NCI-H460 (cell line): ENCODE measurements at places on chromosomes 4 and X. TPM values are rescaled to one million over a fixed set of nuclear protein-coding genes. Genes with fewer than 3 reads are reported as not detected.

DNA sequence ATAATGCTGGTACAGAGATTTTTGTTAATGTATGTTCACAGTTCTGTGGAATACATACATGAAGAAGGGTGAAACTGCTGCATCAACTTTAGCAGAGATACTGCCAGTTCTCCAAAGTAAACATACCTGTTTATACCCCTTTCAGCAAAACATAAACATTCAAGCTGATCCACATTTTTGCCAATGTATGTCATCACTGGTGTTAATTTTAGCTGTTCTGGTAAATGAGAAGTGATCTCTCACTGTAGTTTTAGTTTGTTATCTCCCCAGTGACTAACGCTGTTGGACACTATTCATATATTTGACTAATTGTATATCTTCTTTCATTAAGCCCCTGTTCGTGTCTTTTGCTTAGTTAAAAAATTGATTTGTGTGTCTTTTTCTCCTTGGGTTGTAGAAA, 82.0 kb downstream of the HAUS3 start:
- no peak for DNase-seq

The USP26 gene
- total RNA-seq: not detected in 2 replicates

DNA sequence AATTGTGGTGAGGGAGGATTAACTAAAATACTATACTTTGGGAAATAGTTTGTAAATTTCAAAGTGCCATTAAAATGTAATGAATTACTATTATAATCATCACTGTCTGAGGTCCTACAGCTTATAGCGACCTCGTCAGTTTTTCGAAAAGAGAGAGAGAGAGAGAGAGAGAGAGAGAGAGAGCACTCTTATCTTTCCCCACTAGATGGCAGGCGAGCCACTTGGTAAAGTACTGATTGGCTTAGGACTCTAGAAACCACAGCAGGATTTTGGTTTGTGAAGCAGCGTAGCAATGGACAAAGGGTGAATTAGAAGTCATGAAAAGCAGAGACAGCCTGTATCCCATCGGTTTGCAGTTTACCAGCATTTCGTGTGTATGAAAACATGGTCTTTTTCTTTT, 52.5 kb downstream of the LINC00632 start:
- DNase-seq: peak; percentile 72

The INTU gene
- total RNA-seq: 3.2 and 3.4 TPM in 2 replicates

- DNase-seq: no peak
Observed at GRCh38 chr4:131488772-131489171, 1660.3 kb upstream of the PCDH10 start.

- no peak for DNase-seq
Observed at GRCh38 chrX:134679221-134679620, 20.9 kb upstream of the PLAC1 start.

DNA sequence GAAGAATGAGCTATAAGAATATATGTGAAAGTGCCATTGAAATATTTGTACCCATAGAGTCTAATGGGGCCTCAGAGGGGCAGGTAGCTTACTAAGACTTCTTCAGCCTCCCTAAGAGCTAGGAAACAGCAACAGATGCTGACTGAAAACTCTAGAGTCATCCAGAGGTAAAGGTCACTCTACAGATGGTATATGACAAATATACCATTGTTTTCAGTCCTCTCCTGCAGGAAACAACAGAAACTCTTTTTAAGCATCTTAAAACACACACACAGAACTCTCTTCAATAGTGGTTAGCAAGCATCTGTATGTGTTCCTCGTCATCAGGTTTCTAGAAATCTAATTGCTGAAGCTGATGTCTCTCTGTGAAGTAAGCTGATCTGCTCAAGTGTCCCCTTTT, 313.8 kb upstream of the GATB start:
- DNase-seq: no peak

DNA sequence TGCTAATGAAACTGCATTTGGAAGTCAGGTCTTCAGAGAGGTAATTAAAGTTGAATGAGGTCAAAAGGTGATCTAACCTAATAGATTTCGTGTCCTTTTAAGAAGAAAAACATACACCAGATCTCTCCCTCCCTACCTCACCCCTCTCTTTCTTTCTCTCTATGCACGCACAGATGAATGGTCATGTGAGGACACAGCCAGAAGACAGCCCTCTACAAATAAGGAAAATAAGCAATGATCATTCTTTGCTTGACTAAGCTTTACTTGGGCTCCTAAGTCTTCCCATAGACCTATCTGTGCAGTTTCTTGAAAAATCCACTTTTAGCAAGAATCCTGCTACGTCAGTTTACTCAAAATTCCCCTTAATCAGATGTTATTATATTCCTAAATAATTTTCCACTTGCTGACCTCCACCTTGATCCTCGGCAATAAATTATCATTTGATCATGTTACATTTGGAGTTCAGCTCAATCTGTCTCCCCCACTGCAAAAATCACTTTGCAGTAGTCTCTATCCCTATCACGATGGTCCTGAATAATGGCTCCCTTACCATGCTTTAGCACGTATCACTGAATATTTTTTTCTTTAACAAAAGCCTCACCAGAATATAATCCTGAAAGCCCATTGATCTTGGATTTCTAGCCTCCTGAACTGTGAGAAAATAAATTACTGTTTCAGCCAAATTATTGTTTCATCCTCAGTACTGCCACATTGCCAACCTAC, 527.3 kb downstream of the GABRG1 start:
- DNase-seq: no peak

The PRDM8 gene
- total RNA-seq: 10.2 and 10.4 TPM in 2 replicates

- no peak for DNase-seq
Observed at GRCh38 chr4:46979283-46979682, 14.1 kb downstream of the GABRA4 start.

DNA sequence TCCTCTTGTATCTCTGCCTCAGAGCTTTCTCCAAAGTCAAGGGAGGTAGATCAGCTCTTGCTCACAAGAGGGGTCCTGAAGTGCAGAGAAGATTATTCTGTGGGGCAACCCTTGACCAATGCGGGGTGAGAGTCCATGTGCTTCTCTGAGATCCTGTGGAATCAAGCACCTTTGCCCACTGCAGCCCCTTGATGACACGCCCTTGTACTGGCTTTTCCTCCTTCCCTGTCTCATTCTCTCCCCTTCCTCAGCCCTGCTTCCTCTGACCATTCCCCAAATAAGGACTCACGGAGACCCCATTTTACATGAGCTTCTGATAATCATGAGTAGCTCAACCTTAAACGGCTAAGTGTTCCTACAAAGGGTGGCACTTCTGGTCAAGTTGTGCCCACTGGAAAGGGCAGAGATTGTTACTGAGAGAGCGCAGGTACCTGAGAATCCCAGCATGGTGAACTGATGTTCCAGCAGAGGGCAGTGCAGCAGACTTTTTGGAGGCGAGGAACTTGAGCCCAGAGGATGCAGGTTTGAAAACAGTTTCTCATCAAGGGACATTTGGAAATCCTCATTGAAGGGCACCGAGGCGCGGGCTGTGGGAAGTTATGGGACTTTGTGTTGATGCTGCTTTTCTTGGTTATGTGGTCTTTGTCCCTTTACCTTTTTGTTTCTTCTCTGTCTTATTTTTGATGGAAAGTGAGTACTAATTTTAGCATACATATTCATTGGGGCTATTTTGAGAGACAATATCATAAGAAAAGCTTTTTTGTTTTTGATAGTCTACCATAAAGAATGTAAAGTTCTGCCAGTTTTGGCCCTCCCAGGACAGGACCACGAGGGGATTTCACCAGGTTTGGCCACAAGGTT, 201.3 kb downstream of the RBM46 start:
- peak; percentile 43 for DNase-seq

- DNase-seq: no peak
Observed at GRCh38 chr4:107818301-107818910, 6.3 kb upstream of the SGMS2 start.

The MAGEB3 gene
- not detected in 2 replicates for total RNA-seq

The GPR119 gene
- total RNA-seq: not detected in 2 replicates

DNA sequence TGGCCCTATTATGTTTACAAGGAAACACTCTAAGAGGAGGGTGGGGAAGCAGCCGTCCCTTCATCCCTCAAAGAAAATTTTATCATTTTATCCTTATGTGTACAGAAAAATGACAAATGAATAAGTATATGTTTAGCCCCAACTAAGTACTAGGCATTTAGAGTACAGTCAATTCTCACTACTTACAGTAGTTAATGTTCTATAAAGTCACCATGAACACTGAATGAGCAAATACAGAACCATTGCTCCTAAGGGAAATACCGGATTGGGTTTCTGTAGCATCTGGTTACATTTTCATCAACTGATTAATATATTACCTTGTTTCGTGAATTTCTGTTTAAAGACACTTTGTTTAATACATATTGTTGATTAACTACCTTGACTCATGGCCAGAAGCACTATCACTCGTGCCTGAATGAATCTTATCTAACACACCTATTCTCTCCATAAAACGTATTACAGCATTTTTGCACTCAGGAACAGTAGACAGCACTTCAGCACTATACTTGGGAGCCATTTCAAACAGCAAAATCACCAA, 109.3 kb downstream of the ASB9 start:
- DNase-seq: no peak

DNA sequence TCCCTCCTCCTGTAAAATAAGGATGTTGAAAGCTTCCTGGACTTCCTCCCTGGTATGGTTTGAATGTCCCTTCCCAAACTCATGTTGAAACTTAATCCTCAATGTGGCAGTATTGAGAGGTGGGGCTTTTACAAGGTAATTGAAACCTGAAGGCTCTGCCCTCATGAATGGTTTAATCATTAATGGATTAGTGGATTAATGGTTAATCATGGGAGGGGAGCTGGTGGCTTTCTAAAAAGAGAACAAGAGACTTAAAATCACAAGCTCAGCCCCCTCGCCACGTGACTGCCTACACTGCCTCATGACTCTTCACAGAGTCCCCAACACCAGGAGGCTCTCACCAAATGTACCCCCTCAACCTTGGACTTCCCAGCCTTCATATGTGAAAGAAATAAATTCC, 124.6 kb upstream of the ANXA3 start:
- DNase-seq: no peak

DNA sequence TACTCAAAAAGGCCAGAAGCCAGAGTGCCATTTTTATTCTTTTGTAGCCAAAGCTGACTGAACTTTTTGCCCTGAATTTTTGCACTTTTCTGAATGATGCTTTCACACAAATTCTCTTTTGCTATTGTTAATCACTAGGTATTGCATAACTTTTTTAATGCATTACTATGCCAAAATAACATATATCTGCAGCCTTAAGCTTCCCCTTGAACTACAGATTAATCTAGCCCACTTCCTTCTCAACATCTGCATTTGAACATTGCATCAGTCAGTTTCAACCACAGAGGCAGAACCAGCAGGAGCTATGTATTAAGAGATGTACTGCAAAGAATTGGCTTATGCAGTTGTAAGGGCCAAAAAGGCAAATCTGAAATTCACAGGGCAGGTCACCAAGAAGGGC, 197.6 kb upstream of the GYPA start:
- no peak for DNase-seq

GRCh38 chrX:72367516-72367915, 61.8 kb upstream of the CITED1 start:
- DNase-seq: no peak

The ZAR1 gene
- not detected in 2 replicates for total RNA-seq

DNA sequence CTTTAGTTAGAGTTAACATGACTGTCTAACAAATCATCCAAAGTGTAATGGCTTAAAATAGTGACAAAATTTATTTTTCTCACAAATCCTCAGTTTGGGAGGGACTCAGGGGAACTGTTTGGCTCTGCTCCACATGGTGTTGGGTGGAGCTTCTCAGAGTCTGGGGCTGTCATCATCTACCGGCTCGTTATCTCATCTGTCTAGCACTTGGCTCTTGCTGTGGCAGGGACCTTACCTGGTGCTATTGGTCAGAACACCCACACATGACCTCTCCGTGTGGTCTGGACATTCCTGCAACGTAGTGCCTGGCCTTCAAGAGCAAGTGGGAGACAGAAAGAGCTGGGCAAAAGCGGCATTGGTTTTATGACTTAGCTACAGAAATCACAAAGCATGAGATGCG, 866.9 kb upstream of the FRG1 start:
- no peak for DNase-seq

DNA sequence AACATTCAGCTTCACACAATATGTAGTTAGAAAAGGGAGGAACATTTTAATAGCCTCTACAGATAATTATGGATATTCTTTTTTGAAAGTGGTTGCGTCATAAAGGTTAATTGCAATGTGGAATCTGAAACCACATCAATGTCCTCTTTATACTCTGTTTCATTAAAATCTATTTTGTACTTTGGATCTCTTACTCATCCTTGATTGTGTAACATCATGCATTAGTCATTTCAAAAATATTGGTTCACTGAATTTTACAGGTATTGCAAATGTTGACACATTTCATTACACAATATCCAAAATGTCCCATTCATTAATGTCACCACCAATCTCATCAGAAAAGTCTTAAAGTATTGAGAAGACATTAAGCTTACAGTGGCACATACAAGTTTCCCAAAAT, 62.7 kb upstream of the USP9X start:
- DNase-seq: peak; percentile 74

DNA sequence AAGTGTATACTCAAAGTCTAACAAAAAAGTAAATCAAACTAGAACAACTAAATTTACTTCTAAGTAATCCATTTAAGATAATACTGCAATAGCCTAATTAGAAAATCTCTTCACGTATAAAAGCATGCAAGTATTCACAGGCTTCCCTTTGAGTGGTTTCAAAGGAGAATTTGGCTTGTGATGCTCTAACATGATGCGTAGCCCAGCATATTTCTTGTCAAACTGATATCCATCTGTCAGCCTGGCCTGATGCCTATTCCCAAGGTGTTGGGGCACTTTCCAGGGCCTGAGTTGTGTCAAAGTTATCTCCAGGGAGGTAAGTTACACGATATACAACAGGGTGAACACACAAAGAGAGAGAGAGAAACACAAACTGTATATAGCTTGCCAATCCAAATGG, 287.0 kb upstream of the MAGEB18 start:
- DNase-seq: no peak

GRCh38 chrX:106278951-106279350, 110.8 kb downstream of the PWWP3B start:
- no peak for DNase-seq

The MAGEA12 gene
- not detected in 2 replicates for total RNA-seq

GRCh38 chrX:1205681-1206611, 6.5 kb downstream of the CRLF2 start:
- DNase-seq: peak; percentile 92

- DNase-seq: no peak
Observed at GRCh38 chr4:58543465-58543864, 1433.3 kb upstream of the IGFBP7 start.

The BMP2K gene
- 15.2 and 18.1 TPM in 2 replicates for total RNA-seq

DNA sequence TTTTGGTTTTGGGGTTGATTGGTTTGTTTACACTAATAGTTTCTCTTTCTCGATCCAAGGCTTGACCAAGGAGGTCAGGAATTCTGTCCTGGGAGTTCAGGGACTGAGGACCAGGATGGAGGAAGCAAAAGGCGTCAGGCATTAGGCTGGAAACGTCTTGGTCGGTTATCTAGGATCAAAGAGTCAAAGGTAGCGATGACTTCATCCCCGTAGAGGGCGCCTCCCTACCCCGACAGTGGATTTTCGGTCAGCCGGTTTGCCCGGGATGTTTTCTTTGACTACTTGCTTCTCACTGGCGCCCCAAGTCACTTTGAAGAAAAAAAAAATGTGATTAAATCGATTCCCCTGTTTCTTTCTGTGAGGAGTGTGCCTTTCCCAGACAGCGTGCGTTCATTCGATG, 980 bp upstream of the FHDC1 start:
- no peak for DNase-seq
